ENCODE measurements at places on chromosomes 7 and 10.

DNA sequence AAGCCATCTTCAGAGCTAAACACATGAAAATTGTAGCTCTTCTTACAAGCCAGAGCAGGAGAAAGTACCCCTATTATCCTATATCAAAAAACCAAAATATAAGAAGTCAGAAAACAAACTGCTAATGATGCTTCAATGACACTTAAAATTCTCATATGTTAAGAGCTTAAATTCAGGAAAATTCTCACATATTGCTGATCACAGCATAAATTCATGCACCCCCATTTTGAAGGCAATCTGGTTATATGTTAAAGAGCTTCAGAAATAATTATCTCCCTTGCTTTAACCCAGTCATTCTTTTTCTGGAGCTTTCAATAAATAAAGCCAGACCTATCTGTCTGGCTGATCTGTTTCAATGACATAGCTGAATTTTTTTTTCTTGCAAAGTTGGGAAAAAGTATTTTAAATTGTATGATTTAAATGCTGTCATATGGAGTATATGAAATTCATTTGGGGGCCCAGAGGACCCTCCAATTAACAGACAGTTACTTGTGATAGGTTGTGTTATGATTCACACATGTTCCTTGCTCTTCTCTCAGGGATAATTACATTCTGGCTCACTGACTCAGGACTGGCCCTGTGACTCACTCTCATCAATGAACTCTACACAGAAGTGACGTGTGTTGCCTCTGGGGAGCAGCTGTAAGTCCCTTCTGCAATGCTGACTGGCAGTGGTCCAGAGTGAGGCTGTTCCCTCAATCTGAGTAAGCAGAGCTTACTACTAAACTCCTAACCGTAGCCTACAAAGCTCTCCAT lies 85.2 kb downstream of the HGF start:
- DNase-seq = peak; percentile 100

GRCh38 chr10:84825330-84825729 lies 496.9 kb downstream of the CCSER2 start:
- DNase-seq = no peak

- DNase-seq = no peak
Measured at GRCh38 chr7:95316588-95316987, 7.7 kb downstream of the PON1 start.

- DNase-seq = no peak
Measured at GRCh38 chr10:126245501-126245900, 142.8 kb downstream of the ADAM12 start.

DNA sequence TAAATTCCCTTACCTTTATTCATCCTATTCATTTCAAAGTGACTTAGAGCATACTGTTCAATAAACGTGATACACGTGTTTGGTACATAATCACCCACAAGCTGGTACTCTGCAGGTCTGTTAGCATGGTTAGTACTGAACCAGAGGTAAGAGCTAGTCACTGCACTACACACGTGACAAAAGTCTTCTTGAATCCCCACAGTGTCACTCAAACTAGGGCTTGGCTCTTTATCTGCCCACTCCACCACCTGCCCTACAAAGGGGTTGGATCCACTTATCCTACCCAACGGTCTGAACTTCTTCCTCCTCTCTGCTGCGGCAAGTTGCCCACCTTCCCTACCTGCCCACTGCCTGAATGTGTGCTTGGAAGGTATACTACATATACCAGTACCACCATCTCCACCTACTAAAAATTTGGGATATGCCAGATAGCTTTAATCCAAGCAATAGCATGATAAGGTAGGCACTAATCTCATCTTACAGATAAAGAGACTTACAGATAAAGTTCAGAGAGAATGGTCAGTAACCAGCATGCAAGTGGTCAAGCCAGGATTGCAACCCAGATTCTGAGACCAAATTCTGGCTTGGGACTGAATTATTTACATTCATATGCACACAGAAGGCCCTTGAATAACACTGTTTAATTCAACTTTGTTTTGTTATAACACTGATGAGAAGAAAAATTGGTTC lies 92.2 kb downstream of the SGMS1 start:
- DNase-seq = no peak

GRCh38 chr10:12510501-12510941 lies 161.2 kb downstream of the CAMK1D start:
- DNase-seq = no peak

GRCh38 chr7:139598642-139599041 lies 75.2 kb downstream of the CLEC2L start:
- no peak for DNase-seq

DNA sequence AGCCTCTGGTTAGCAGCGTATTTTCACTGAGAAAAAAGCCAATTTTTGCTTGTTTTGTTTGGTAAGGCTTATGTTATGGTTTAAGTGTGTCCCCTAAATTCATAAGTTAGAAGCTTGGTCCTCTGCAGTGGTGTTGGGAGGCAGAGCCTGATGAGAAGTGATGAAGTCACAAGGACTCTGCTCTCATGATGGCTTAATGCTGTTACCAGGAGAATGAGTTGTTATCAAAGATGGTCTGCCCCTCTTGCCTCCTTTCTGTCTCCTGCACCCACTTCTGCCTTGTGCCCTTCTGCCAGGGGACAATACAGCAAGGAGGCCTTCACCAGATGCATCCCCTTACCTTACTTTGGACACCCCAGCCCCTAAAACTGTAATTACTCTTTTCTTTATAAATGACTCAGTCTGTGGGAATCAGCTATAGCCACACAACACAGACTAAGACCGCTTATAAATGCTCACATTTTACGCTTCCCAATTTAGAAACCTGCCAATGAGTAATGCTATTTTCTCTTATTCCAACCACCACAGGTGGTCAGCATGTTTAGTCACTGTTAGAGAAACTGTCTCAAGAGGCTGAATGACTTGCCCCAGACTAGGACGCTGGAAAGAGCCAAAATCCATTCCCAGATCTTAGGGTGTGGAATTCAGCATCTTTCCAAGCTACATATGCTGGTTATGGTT lies 6.1 kb upstream of the PKD1L1 start:
- no peak for DNase-seq

DNA sequence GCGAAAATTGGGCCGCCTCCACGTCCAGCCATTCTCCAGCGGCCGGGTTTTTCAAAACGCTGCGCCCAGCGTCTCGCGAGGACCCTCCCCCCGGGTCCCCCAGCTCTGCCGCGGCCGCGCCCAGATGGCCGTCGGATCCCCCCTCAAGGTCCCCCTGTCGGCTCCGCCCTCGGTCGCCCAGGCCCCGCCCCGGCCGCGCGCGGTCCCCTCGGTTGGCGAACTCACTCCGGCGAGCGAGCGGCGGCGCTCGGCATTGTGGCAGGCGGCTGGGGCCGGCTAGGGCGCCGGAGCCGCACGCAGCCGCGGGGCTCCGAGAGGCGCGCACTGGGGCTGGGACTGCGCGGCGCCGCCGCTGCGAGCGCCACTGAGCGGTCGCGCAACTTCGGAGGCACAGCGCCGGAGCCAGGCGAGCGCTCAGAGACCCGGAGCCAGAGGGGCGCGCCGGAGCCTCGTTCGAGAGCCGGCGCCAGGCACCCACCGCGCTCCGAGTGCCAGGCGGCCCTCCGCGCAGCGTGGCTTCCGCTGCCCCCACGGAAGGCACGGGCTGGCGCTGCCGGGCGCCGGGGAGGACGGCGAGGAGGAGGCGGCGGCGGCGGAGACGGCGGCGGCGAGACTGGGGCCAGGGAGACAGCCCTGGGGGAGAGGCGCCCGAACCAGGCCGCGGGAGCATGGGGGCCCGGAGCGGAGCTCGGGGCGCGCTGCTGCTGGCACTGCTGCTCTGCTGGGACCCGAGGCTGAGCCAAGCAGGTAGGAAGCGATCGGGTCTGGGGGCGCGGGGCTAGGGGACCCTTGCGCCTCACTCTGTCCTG lies at the start of gene UNC5B:
Gene UNC5B (plus strand): TSS at position 253 of the 809 bp plus-strand sequence. CDS start 416 bp downstream, at position 669.
- DNase-seq = peak; percentile 46

GRCh38 chr10:85604136-85604725 lies 762.4 kb downstream of the GRID1 start:
- no peak for DNase-seq

- DNase-seq = no peak
Measured at GRCh38 chr7:23915236-23915635, 205.2 kb downstream of the STK31 start.

- no peak for DNase-seq
Measured at GRCh38 chr7:121452389-121452788, 56.3 kb upstream of the FAM3C start.

- no peak for DNase-seq
Measured at GRCh38 chr7:94270772-94271171, 123.9 kb upstream of the COL1A2 start.

GRCh38 chr7:81638198-81638597 lies 131.6 kb downstream of the HGF start:
- DNase-seq = peak; percentile 92

DNA sequence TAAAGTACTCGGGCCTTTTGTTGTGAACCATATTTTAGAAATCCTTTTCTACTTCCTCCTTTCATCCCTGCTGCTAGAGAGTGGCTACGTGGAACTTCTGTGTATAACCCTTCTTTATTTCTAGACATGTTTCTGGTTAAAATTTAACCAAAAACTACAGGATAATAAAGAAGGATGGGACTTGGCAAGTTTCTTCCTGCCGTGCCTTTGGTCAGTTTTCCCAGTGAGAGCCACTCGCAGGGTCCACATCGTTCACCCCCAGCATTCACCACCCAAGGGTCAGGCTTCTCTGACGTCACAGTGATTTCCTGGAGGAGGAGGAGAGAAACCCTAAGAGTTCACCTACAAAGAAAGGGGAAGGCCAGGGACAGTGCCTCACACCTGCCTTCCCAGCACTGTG lies 45.4 kb downstream of the NKX6-2 start:
- no peak for DNase-seq

DNA sequence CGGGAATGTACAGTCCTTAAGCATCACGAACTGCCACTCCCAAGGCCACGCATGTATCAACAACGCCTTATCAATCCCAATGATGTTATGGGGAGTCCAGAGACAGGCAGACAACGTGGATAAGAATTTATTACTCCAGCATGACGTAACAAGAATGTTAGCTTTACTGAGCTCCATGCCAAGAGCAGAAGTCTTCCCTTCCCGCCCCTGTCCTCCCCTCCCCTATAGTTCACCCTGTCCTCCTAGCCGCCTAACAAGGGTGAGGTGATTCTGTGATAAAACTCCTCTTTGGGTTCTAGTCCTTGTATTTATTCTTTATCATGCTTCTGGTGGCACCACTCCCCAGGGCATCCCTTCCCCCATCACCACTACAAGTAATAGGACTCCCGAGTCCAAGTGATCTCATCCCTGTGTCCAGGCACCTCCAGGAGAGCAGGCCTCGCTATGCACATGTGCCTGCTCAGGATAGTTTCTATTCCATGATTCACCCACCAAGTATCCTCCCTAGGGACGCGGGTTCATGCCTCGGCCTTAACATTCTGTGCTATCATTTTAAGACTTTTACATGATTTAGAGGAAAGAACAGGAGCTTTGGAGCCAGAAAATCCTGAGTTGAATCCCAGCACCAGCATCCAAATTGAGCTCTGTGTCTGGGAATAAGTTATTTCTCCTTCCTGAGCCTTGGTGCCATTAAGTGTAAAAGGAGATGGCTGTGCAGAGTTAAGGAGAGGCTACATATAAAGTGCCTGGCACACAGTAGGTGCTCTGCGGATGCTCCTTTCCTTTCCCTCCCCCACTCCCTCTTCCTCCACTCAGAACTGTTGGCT lies 15.4 kb downstream of the GSDME start:
- DNase-seq = peak; percentile 95

DNA sequence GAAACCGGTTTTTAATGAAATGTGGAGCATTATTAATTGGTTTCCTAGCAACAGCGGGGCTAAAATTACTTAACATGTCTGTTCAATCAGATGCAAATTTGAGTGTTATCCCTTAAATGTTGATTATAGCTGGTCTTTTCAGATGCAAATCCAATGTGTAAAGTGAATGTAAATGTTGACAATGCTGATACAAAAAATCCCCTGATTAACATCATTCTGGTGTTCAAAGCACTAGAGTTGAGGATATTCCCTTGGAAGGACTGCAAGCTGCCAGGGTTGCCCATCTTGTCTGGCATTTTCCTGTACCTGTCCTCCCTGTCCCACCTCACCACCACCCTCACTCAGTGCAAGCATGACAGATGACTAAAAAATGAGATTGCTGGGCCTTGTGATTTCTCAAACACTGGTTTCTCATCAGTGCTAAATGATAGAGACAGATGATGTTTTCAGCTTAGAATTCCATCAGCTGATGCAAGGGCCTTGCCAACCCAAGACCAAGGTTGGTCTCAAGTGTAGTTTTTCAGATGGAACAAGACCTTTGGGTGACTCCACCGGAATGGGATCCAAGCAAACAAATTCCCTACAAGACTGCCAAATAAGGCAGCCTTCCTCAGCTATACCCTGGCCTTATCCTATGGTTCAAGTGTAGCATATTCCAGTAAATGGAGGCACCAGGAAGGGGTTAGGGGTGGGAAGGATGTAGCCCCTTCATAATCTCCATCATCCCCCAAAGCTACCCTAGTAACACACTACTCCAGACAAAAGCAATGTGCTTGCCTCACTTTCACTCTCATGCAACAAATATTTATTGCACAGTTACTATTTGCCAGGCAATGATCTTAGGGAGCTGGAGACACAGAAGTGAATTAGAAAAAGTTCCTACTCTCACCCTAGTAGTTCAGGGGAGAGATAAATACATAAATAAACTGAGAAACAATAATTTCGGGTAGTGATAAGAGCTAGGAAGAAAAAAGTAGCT lies 54.9 kb downstream of the JAZF1 start:
- DNase-seq = no peak

DNA sequence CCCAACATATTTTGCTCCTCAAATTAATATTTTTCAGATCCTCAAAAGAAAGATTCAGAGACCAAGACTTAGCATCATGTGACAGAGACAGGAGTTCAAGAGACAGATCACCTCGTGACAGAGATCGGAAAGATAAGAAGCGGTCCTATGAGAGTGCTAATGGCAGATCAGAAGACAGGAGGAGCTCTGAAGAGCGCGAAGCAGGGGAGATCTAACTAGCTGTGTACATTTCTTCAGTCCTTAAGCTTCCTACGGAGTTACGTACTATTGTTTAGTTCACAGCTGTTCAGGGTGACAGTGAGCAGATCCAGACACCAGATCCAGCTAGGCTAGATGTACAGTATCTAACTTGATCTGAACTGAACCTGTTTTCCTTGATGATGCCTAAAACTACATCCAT lies 61.3 kb downstream of the KLRG2 start:
- no peak for DNase-seq

- no peak for DNase-seq
Measured at GRCh38 chr7:31710171-31710570, 23.2 kb downstream of the PPP1R17 start.

GRCh38 chr7:87833130-87833529 lies 43.0 kb downstream of the SLC25A40 start:
- DNase-seq = no peak

GRCh38 chr7:46165276-46165675 lies 244.2 kb upstream of the IGFBP3 start:
- no peak for DNase-seq

DNA sequence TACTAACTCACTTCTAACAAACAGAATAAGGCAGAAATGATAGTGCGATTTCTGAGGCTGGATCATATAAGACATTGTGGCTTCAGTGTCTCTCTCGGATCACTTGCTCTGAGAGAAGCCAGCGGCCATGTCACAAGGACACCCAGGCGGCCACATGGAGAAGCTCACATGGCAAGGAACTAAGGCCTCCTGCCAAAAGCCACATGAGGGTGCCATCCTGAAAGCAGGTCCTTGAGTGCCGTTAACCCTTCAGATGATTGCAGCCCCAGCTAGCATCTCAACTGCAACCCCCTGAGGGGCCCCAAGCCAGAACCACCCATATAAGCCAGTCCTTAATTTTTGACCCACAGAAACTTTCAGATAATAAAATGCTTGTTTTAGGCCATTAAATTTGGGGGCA lies 6.9 kb upstream of the VDAC2 start:
- no peak for DNase-seq

All from AG09309 (cell line).